H9 (cell line): ENCODE measurements at places on chromosomes 11 and 22. TPM values are rescaled to one million over a fixed set of nuclear protein-coding genes. Genes with fewer than 3 reads are reported as not detected.

GRCh38 chr11:44574610-44575287, 9.3 kb downstream of the CD82 start:
- H3K27me3 ChIP-seq = no peaks in the 10 kb centered on the region
- H3K4me1 ChIP-seq = no peaks in the 10 kb centered on the region
- H3K36me3 ChIP-seq = no peaks in the 10 kb centered on the region

DNA sequence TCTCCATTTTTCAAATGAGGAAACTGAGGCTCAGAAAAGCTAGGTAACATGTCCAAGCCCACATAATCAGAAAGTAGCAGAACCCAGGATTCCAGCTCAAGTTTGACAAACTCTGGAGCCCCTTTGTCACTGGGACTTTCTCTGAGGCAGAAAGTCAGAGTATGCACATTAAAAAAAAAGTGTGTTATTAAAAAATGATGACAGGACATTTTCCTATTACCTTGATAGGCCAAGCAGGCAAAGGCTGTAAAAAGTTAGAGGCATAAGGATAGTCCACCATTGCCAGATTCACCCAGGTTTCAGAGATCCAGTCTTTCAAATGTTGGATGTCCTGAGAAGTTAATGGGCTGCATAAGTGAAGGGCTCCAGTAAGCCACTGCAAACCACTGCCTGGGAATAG, 51.4 kb downstream of the PRCP start:
- no peaks in the 10 kb centered on the region for H3K36me3 ChIP-seq
- H3K27me3 ChIP-seq = no peaks in the 10 kb centered on the region
- DNase-seq = no peak

- H3K4me1 ChIP-seq = no peaks in the 10 kb centered on the region; the same call in 1 of the 2 replicates
- H3K27me3 ChIP-seq = no peaks in the 10 kb centered on the region
- H3K36me3 ChIP-seq = no peaks in the 10 kb centered on the region
Observed at GRCh38 chr11:36456156-36456555, 53.9 kb downstream of the TRAF6 start.

- no peak for DNase-seq
- H3K27ac ChIP-seq = no peak overlapping the region
- no peaks in the 10 kb centered on the region for H3K27me3 ChIP-seq
- peaks cover 37% of the 10 kb centered on the region for H3K36me3 ChIP-seq
- no peaks in the 10 kb centered on the region for H3K4me1 ChIP-seq
Observed at GRCh38 chr11:94449029-94449428, 44.6 kb downstream of the MRE11 start.

DNA sequence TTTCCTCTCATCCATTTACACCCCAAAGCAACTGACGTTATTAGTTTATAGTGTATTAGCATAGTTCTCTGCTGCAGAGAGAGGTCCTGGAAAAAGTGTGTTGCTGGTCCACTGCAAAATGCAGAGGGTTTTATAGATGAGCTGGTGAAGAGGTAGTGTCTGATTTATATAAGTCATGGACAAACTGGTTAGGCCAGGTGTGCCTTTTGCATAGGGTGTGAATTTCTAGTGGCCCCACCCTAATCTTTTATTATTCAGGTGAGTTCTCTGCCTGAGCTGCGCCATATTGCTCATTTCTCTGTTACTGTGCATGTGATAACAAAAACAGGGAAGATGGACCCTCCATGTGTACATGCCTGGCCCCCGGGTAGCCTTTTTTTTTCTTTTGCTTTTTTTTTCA, 43.1 kb upstream of the TRIM77 start:
- H3K27me3 ChIP-seq = no peaks in the 10 kb centered on the region
- H3K36me3 ChIP-seq = no peaks in the 10 kb centered on the region
- no peak overlapping the region for H3K4me3 ChIP-seq
- DNase-seq = no peak
- H3K27ac ChIP-seq = no peak overlapping the region
- no peaks in the 10 kb centered on the region for H3K4me1 ChIP-seq

GRCh38 chr11:77418971-77419597, 54.8 kb downstream of the PAK1 start:
- no peaks in the 10 kb centered on the region for H3K27me3 ChIP-seq
- no peaks in the 10 kb centered on the region for H3K36me3 ChIP-seq
- no peak for DNase-seq
- no peak overlapping the region for H3K4me3 ChIP-seq

DNA sequence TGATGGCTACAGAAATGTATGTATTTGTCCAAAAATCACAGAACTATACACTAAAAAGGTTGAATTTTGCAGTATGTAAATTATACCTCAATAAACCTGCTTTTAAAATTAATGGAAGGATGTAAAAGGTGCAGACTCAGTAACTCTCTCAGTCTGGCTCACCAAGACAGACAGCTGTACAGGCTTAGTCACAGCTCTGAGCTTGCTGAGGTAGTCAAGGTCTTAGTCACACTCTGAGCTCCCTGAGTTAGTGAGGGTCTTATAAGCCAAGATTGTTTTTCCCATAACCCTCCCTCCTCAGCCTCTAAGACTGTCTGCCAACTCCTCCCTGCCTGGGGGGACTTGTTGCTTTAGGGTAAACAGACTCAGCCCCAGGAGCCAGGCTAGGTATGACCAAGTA, 59.3 kb upstream of the IZUMO1R start:
- DNase-seq = no peak
- peaks cover 2% of the 10 kb centered on the region; the same call in 1 of the 3 replicates for H3K36me3 ChIP-seq
- H3K4me1 ChIP-seq = no peaks in the 10 kb centered on the region
- H3K4me3 ChIP-seq = no peak overlapping the region

DNA sequence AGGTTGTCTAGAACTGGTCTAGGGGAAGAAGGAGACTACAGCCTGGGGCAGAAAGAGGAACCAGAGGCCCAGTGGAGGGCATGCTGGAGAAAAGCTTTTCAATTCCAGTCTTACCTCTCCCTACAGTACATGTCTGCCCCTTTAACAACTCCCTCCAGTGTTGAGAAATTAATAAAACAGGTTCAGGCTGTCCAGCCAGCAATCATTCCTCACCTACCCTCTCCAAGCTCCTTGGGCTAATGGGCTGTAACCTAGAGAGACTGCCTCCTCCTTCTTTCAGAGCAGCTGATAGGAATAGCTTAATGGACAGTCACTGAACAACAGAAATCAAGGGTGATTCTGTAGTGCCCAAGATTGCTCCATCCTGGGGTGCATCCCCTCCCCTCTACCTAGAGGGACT, 8.8 kb downstream of the SLC35F2 start:
- H3K4me1 ChIP-seq = no peaks in the 10 kb centered on the region; the same call in 1 of the 2 replicates
- H3K36me3 ChIP-seq = no peaks in the 10 kb centered on the region
- no peak overlapping the region for H3K4me3 ChIP-seq
- no peaks in the 10 kb centered on the region for H3K27me3 ChIP-seq

DNA sequence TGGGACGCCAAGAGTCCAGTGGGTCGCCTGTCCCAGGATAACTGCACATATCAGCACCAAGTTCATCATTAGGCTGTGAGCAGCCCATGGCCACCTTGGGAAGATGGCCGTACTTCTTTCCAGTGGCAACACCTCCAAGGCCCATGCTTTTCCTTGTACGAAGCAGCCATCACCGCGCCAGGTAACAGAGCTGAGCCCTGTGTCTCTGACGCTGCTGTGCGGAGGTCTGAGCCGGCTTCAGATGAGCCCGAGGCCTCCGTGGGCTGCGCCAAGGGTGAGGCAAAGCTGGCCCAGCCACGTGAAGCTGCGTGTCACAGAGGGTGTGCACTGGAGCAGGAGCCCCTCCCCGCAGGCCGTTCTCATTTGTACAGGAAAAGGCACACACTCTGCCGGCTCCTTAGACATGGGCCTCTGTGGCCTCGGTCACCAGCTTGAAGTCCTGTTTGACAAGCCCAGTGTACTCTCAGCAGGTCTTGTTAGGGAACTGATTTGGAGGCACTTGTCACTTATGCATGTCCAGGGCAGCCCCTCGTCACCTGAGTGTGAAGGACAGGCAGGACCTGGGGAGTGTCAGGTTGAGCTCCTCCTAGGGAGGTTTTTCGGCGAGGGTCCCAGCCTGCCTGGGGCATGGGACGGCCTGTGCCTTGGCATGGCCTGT, 401.5 kb downstream of the TBC1D22A start:
- H3K4me1 ChIP-seq = no peaks in the 10 kb centered on the region
- peaks cover 9% of the 10 kb centered on the region for H3K36me3 ChIP-seq
- no peaks in the 10 kb centered on the region for H3K27me3 ChIP-seq

- no peaks in the 10 kb centered on the region for H3K27me3 ChIP-seq
- H3K4me1 ChIP-seq = peaks cover 9% of the 10 kb centered on the region
- H3K36me3 ChIP-seq = peaks cover 4% of the 10 kb centered on the region; the same call in 1 of the 2 replicates
- H3K4me3 ChIP-seq = no peak overlapping the region
- DNase-seq = no peak
Observed at GRCh38 chr11:61542705-61543104, 34.2 kb downstream of the LRRC10B start.

DNA sequence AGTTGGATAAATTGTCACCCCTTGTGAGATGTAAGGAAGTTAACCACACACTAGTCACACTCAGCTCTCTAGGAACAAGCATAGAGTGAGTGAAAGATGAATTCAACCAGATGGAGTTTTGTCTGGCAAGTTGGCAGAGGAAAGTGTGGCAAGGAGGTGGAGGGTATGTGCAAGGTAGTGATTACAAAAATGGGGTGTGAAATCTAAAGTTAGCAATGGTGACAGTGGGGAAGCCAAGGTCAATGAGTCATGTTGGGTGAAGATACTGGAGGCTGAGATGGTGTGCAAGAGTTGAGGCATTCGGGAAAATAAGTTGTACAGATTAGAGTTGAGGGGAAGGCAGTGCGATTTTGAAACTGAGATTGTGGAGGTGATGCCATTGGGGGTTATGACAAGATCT, 33.7 kb downstream of the MRGPRX2 start:
- H3K4me1 ChIP-seq = no peaks in the 10 kb centered on the region
- no peaks in the 10 kb centered on the region for H3K27me3 ChIP-seq
- H3K4me3 ChIP-seq = no peak overlapping the region
- H3K36me3 ChIP-seq = no peaks in the 10 kb centered on the region
- no peak overlapping the region for H3K27ac ChIP-seq
- DNase-seq = no peak

GRCh38 chr11:76610871-76611475, 59.6 kb downstream of the LRRC32 start:
- DNase-seq = no peak
- H3K36me3 ChIP-seq = peaks cover 6% of the 10 kb centered on the region; the same call in 1 of the 2 replicates
- H3K27ac ChIP-seq = no peak overlapping the region
- no peaks in the 10 kb centered on the region; the same call in 1 of the 2 replicates for H3K4me1 ChIP-seq
- H3K27me3 ChIP-seq = no peaks in the 10 kb centered on the region
- H3K4me3 ChIP-seq = no peak overlapping the region

DNA sequence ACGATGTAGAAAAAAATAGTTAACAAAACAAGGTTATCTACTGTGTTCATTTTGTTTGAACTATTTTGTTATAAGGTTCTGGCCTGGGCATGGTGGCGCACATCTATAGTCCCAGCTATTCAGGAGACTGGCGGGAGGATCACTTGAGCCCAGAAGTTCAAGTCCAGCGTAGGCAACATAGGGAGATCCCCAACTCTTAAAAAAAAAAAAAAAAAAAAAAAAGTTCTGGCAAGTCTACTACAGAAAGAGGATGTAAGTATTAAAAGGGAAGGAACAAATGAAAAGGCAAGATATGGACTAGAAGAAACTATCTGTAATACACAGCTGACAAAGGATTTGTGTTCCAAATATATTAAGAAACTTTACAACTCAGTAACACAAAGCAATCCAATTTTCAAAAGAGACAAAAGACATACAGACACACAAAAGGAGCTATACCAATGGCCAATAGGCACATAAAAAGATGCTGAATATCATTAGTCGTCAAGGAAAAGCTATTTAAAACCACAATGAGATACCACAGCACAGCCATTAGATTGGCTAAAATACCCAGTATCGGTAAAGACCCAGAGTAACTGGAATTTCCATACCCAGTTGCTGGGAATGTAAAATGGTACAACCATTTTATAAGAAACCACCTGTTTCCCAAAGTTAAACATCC, 27.4 kb downstream of the RRAS2 start:
- peaks cover 16% of the 10 kb centered on the region; the same call in 1 of the 2 replicates for H3K4me1 ChIP-seq
- H3K36me3 ChIP-seq = peaks cover 7% of the 10 kb centered on the region
- DNase-seq = no peak
- no peaks in the 10 kb centered on the region for H3K27me3 ChIP-seq

GRCh38 chr22:24695561-24696511, 78.7 kb downstream of the PIWIL3 start:
- H3K4me1 ChIP-seq = peaks cover 3% of the 10 kb centered on the region; the same call in 1 of the 2 replicates
- no peaks in the 10 kb centered on the region for H3K27me3 ChIP-seq
- no peak overlapping the region for H3K27ac ChIP-seq
- peak overlapping the region; percentile 26; the same call in 2 of the 3 replicates for H3K4me3 ChIP-seq
- peaks cover 2% of the 10 kb centered on the region; the same call in 1 of the 3 replicates for H3K36me3 ChIP-seq

DNA sequence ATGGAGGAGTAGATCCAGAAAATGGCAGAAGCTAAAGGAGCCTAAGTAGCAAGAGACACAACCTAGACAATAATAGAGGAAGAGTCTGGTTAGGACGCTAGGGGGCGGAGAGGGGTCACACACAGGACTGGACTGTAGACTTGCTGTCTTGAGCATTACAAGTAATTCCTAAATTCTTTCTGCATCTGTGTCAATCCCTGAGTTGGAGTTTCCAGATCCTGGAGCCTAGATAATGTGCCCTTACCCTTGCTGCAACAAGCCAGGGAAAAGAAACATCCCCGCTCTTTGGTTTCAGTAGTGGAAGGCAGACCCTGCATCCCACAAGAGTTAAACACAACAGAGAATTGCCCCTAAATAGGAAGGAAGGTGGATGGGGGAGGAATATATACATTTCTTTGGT, 14.9 kb upstream of the CCDC73 start:
- DNase-seq = peak; percentile 79
- no peak overlapping the region for H3K27ac ChIP-seq
- no peaks in the 10 kb centered on the region for H3K27me3 ChIP-seq
- no peaks in the 10 kb centered on the region for H3K4me1 ChIP-seq

DNA sequence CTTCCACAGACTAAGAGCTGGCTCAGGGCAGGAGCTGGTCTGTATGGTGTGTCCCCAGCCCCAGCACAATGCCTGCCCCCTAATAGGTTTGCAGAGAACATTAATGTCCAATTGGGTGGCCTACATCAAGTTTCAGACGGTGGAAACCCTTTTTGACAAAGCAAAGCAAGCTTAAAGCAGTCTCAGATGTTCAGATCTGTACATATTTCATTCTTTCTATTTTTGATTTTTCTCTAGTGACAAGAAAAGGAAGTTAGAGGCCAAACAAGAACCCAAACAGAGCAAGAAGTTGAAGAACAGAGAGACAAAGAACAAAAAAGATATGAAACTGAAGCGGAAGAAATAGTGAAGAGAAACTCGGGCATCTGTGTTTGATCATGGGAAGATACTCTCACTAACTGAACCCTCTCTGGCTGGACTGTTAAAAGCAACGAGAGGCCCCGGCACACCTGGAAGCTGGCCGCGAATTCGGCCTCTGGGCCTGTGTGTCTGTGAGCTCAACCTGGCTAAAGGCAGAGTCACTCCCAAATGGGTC, 40.5 kb downstream of the NAT10 start:
- no peak overlapping the region for H3K4me3 ChIP-seq
- no peak overlapping the region for H3K27ac ChIP-seq
- no peak for DNase-seq
- no peaks in the 10 kb centered on the region for H3K4me1 ChIP-seq
- H3K27me3 ChIP-seq = no peaks in the 10 kb centered on the region
- peaks cover 47% of the 10 kb centered on the region; the same call in 2 of the 3 replicates for H3K36me3 ChIP-seq

Gene ZNF214
- 4.0 and 5.0 TPM in 2 replicates for total RNA-seq

Gene LMO2
- 0.33 and 0.48 TPM in 2 replicates for total RNA-seq

Gene TSPAN4
- 63.9 and 64.6 TPM in 2 replicates for total RNA-seq

Gene OR8J3
- not detected in 2 replicates for total RNA-seq

Gene NAALAD2
- 1.8 and 2.1 TPM in 2 replicates for total RNA-seq

Gene TBX10
- total RNA-seq = not detected in 2 replicates
